ENCODE measurements at places on chromosomes 13 and 19.

DNA sequence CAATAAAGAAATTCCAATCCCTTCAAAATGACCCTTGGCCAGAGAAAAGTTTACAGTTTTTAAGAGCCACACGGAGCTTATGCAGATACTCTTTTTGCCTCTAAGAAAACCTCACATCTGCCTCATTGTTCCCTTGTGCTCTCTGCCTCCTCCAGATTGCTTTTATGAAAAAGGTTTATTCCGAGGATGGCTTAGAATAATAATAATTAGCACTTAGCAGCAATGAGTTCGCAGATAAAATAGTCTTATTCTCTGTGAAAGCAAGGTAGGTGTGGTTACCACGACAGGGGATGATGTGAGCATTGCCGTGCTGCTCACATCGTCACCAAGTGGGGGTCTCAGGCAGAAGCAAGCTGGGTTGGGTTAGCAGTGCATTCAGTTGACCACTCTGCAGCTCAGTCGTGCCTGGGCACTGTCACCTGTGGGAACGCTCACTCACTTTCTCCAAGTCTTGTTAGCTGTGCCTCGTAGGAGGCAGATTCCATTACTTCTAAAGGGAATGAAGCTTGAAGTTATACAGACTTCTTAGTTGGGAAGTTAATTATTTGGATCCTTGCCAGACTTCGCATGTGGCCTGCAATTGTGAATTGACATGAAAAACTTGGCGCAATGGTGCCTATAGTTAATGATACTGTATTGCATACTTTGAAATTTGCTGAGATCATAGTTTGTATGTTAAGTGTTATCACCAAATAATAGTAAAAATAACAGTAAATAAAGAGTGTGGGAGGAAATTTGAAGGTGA, 157.2 kb downstream of the MYO16 start:
- no peak for DNase-seq

DNA sequence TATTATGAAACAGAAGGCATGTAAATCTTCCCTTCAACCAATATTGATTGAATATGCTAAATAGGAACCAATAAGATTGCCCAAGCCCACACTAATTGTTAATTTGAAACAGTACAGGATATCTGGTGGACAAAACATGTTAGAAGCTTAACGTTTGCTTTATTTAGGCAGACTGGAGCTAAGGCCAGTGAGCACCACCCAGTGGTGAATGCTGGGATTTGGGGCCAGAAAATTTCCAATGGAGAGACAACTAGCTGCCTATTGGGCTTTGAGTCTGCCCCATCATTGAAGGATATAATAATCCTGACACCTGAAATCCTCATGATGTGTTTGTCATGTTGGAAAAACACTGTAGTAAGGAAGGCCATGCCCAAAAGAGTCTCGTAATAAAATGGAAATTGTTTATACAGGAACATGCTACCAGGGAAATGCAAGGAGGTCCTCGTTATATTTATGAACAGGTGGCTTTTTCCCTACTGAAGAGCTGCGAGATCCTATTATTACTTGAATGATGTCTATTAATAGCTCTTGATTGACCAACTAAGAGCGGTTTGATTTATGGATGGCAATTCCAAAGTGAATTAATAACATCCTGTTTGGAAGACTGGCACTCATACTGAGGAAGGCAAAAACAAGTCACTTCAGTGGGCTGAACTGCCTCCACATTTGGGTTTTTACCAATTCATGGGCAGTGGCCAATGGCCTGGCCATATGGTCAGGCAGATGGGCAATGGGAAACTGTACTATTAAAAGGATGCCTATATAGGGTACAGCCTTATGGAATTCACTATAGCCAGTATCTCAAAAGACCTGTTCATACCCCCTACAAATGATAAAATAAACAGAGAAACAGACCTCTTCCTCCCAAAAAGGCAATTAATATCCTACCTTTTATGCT, 8.7 kb downstream of the SIGLECL1 start:
- DNase-seq, result peak; percentile 27

DNA sequence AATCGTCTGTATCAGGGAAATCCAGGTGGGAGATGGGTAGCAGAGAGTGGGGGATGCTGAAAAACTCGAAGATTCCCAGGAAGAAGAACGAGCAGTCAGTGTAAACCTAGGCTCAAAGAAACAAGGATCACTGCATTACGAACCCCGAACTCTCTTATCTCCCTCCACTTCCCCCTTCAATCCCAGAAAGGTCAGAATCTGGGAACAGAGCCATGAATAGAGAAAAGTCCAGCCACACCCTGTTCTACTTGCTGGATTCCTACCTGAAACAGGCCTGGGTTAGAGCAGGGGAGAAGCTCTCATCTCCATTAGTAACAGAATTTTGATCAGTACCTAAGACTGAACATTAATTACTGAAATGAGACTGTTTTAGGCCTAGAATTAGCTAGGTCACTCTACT, 24.4 kb downstream of the EPSTI1 start:
- no peak for DNase-seq

GRCh38 chr19:4088975-4089374, 22.3 kb upstream of the ZBTB7A start:
- peak; percentile 29 for DNase-seq

DNA sequence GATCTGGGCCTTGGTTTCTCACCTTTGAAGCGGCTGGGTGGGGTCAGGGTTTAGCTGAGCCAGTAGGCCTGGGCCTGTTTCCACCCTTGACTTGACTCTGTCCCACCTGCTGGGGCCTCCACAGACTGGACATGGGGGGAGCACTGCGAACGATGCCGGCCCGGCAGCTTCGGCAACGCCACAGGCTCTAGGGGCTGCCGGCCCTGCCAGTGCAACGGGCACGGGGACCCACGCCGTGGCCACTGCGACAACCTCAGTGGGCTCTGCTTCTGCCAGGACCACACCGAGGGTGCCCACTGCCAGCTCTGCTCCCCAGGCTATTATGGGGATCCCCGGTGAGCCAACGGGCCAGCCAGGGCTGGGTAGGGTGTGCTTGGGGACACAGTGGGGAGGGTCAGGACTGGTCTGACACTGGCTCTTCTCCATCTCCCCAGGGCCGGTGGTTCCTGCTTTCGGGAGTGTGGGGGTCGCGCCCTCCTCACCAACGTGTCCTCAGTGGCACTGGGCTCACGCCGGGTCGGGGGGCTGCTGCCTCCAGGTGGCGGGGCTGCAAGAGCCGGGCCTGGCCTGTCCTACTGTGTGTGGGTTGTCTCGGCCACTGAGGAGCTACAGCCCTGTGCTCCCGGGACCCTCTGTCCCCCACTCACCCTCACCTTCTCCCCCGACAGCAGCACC, 28.0 kb downstream of the MEGF8 start:
- no peak for DNase-seq

DNA sequence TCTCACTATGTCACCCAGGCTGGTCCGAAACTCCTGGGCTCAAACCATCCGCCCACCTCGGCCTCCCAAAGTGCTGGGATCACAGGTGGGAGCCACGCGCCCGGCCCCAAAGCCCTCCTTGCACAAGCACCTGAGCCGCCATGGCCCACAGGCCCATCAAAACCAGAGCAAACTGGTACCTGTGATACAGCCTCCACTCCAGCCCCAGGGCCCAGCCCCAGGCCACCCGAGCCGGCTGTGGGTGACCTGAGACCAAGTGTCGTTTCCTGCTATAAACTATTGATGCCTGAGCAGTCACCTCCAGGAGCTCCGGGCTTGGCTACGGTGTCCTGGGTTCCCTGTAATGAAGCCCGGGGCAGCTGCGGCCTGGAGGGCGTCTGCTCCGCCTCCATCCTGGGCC, 9.7 kb upstream of the PTBP1 start:
- DNase-seq, result no peak

GRCh38 chr19:9849791-9850190, 14.7 kb downstream of the PIN1 start:
- DNase-seq, result no peak

DNA sequence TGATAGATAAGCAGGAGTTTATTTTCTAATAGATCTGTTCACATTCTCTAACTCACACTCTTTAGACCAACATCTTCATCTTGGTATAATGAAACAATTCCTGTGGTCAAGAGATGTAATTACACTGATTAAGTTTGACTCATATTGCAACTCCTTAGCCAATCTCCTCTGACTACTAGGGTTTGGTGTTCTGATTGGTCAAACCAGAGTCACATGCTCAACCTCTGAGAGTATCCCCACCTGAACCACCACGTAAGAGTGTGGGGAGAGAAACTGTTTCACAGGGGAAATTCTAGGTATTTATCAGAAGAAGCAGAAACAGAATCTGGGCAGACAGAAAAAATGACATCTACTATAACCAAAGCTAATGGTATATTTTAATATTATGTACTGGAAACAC, 42.4 kb downstream of the UQCRFS1 start:
- no peak for DNase-seq

GRCh38 chr19:57633832-57634131, 814 bp downstream of the ZNF211 start:
- DNase-seq, result no peak

- DNase-seq, result no peak
Measured at GRCh38 chr19:13841962-13842290, 35.0 kb upstream of the NANOS3 start.

GRCh38 chr19:42289556-42290041, 12.3 kb upstream of the PRR19 start:
- DNase-seq, result no peak

- no peak for DNase-seq
Measured at GRCh38 chr19:44600466-44600865, 12.9 kb upstream of the IGSF23 start.

- no peak for DNase-seq
Measured at GRCh38 chr19:38836983-38837626, 5.5 kb upstream of the ECH1 start.

- no peak for DNase-seq
Measured at GRCh38 chr19:49415102-49415809, 8.0 kb downstream of the PTH2 start.

DNA sequence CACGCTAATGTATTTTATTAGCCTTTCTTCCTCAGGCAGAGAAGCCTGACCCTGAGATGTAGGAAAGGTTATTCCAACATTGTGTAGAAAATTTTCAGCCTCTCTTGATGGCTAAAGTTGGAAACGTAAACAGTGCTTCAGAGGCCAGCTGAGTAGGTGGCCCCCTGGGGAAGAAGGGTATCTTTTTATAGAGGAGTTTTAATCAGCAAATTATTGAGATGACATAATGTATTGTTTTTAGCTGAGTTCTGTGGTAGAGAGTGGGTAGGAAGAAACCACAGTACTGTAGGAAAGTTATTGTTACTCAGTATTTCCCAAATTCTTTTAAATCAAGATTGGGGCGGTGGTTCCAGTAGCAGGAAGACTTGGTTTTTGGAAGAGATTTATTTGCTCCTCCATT, 268.8 kb downstream of the DLEU7 start:
- no peak for DNase-seq

GRCh38 chr19:34274284-34274826, 20.0 kb downstream of the GARRE1 start:
- DNase-seq, result no peak

DNA sequence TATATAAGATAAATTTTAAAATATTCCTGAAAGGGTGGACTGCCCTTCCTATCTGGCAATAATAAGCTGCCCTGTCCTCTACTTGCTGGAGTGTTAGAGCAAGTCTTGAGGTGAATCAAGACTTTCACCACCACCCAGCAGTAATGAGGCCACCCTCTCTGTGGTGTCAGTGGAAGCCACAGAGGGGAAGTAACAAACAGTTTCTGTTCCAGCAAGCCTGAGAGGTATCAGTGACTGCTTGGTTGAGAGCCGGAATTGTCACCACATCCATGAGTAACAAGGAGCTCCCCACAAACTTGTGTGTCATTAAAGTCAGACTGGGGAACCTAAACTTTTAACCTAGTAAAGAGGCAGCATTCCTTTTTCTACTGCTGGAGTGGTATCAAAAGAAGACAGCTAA, 532.7 kb upstream of the SPRY2 start:
- no peak for DNase-seq

DNA sequence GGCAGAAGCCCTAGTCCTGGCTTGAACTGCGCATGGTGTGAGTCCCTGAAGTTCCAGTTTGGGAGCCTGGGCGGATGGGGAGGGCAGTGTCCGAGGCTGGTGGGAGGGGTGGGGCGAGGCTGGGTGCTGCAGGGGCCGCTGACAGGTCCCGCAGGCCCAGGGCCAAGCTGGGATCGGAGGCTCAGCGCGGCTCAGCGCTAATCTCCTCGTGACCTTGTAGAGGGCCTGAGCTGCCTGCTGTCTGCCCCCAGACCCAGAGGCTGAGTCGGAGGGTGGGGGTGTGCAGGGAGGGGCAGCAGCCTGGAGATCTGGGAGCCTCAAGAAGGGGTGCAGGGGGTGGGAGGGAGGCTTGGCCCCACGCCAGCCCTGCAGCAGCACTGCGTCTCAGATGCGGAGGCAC, 3.0 kb downstream of the ATP1A3 start:
- no peak for DNase-seq

GRCh38 chr13:86087244-86087643, 288.0 kb upstream of the SLITRK6 start:
- DNase-seq, result no peak

- DNase-seq, result no peak
Measured at GRCh38 chr13:58056426-58056825, 424.9 kb downstream of the PCDH17 start.

DNA sequence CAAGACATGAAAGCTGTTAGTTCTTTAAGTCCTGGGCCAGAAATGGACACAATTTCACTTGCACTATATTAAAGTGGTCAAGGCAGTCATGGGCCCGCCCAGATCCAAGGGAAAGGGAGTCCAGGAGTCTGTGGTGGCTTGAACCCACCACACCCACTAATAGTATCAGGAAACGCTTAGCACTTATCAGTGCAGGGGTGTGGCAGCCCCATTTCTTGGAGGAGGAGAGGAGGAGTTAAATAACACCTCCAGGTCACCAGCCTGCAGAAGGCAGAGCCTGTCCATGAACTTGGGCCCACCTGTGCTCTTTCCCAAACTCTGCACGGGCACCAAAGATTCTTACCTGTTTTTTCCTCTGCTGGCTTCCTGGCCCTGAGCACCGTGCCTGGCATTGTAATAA, 5.4 kb upstream of the NTN5 start:
- no peak for DNase-seq

DNA sequence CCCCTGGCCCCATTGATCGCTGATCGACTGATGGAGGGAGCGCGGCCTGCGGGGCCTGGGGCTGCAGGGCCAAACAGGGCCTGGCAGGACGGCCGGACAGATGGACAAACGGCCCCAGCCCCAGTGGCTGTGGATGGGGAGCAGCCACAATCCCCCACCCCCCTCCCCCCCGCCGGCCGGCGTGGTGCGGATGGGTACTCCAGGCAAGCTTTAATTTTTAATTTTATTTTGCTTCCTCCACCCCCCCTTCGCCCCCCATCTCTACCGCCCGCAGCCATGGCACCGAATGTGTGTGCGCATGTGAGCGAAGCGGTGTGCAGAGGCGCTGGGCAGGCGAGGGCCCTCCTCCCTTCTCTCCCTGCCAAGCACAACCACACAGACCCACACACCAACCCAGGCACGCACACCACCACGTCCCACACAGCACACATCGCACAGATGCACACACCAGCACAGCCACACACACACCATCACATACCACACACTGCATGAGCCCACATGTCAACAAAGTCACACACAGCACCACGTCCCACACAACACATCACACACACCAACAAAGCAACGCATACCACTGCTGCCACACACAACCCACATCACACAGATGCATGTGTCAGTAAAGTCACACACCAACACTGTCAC, 12.4 kb downstream of the ERFL start:
- DNase-seq, result no peak

GRCh38 chr13:35711909-35712308, 235.4 kb upstream of the MAB21L1 start:
- no peak for DNase-seq

GRCh38 chr19:858868-859843, at the start of gene CFD:
CFD (plus strand) TSS chr19:859664; CDS start chr19:859690, 26 bp downstream.
- no peak for DNase-seq
